Activated CD4-positive, alpha-beta T cell treated with anti-CD3 and anti-CD28 coated beads, Interleukin-2, amount 50 U/mL, for 48 hours (primary cell): ENCODE measurements at places on chromosomes 16 and 17.

GRCh38 chr16:66489818-66490217 lies 60.1 kb downstream of the TK2 start:
- DNase-seq, result no peak

- DNase-seq, result no peak
These were observed 8.5 kb downstream of the ITGA3 start for GRCh38 chr17:50064253-50065001.

- no peak for DNase-seq
These were observed 93.3 kb downstream of the CMIP start for GRCh38 chr16:81537721-81538561.

- no peak for DNase-seq
These were observed 287.3 kb upstream of the MAF start for GRCh38 chr16:79887541-79888540.

DNA sequence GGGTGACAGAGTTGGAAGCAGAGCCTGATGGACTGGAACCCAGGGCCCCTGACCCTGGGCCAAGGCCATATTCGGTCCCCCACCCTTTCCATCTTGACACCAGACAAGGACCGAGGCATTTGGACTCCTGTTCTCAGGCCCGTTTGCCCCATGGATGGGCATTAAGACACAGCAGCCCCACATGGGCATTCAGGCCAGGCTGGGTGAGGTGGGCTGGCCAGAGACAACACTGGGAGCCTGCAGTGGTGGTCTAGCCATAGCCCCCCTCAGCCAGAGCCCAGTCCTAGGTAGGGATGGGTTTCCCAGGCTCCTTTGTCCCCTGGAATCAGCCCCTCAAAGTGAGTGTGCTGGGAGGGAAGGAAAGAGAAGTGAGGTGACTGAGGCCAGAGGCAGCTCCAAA lies 1.6 kb downstream of the PDK2 start:
- no peak for DNase-seq

DNA sequence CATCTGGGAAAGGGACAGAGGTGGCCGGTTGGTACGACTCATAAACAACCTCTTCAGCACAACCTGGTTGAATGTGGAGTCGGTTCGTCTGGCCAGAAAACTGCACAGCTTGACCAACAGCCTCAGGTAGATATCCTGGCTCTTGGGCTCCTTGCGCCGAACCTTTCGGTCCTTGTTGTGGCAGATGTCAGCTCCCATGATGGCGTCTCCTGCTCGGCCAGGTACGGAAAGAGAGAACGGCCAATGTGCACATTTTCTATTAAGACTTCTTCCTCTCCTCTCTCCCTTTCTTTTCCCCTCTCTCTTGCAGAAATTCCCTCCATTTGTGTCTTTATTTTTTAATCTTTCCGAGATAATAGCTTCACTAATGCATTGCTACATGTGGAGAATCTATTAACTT lies 41.8 kb upstream of the CNTNAP4 start:
- DNase-seq, result no peak

DNA sequence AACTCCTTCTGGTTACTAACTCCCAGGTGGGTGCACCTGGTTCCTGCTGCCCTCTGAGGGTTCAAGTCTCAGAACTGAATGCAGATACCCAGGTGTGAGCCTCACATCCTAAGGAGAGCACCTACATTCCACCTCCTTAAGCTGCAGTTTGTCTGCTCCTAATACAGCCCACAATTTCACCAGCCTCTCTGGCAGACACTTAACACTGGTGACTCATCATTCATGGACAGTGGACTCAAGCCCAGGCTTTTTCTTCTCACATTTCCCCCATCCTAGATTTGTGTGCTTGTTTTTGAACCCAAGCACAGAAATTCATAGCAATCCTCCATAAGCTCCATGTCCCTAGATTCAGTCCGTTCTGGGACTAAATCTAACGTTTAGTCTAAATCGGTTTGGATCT lies 7.0 kb upstream of the MAF start:
- no peak for DNase-seq

DNA sequence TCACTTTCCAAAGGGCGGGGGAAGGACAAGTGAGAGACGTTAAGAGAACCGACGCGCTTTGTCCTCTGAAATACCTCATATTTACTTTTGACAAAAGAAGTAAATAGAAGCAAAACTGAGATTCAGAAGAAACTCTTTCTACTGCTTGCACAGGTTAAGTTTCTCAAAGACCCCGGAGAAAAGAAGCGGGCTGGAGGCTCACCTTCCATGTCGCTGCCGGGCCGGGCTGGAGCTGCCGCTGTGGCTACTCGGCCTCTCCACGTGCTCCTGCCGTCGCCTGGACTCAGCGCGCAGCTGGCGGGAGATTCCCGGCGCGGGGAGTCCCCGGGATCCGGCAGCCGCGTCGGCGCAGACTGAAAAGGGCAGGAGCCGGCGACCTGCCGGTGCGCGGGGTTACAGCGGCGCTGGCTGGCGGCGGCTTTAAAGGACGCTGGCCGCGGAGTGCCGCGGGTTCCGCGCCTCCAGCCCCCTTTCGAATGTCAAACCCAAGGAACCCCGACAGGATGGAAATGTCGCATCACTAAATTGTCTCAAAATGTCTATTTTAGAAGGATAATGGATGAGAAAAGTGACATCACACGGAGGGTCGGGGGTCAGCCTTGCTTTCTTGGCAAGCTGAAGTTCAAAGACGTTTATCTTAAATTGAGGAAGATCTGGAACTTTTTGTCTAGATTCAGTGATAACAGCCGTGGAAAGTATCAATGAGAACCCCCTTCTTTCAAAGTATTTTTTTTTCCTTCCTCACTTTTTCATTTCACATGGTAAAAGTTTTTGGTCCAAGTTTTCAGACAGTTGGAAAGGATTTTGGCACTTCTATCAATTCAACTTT lies at the start of gene IKZF3:
Gene IKZF3 (minus strand): TSS at position 395 of the 829 bp plus-strand sequence. CDS start 186 bp downstream, at position 209.
- peak; percentile 89 for DNase-seq

- no peak for DNase-seq
These were observed 129.9 kb upstream of the ZFHX3 start for GRCh38 chr16:73177729-73178295.

DNA sequence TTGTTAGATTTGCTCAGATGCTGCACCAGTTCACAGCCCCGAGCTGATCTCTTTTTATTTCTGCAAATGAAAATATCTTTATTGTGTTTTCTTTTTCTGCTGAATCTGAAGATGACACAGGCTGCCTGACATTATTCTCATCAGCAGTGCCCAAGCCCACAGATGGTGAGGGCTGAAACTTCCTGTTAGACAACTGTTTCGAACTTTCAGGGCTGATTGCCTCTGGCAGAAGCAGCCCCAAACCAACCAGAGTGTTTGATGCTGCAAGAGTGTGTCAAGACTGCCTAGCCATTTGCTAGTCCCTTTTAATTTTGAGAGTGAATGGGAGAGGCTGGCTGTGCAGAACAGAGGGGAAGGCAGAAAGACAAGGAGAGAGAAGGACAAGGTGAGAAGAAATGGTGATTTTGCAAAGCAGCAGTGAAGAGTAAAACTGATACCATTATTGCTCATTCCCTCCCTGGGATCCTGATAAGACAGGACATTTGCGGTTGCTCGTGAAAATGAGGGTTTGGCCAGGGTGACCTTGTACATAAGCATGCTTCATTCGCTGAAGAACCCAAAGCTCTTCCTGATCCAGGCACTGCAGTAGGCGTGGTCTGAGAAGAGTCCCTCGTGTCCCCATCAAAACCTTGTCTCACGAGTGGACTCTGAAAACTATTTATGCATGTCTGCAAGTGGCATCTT lies 77.2 kb downstream of the TMEM114 start:
- DNase-seq, result no peak

DNA sequence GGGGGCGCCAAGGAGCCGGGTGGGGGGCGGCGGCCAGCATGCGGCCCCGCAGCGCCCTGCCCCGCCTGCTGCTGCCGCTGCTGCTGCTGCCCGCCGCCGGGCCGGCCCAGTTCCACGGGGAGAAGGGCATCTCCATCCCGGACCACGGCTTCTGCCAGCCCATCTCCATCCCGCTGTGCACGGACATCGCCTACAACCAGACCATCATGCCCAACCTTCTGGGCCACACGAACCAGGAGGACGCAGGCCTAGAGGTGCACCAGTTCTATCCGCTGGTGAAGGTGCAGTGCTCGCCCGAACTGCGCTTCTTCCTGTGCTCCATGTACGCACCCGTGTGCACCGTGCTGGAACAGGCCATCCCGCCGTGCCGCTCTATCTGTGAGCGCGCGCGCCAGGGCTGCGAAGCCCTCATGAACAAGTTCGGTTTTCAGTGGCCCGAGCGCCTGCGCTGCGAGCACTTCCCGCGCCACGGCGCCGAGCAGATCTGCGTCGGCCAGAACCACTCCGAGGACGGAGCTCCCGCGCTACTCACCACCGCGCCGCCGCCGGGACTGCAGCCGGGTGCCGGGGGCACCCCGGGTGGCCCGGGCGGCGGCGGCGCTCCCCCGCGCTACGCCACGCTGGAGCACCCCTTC lies 484 bp downstream of the FZD2 start:
- DNase-seq, result peak; percentile 41

- no peak for DNase-seq
These were observed 38.2 kb upstream of the NUDT7 start for GRCh38 chr16:77684181-77684526.

DNA sequence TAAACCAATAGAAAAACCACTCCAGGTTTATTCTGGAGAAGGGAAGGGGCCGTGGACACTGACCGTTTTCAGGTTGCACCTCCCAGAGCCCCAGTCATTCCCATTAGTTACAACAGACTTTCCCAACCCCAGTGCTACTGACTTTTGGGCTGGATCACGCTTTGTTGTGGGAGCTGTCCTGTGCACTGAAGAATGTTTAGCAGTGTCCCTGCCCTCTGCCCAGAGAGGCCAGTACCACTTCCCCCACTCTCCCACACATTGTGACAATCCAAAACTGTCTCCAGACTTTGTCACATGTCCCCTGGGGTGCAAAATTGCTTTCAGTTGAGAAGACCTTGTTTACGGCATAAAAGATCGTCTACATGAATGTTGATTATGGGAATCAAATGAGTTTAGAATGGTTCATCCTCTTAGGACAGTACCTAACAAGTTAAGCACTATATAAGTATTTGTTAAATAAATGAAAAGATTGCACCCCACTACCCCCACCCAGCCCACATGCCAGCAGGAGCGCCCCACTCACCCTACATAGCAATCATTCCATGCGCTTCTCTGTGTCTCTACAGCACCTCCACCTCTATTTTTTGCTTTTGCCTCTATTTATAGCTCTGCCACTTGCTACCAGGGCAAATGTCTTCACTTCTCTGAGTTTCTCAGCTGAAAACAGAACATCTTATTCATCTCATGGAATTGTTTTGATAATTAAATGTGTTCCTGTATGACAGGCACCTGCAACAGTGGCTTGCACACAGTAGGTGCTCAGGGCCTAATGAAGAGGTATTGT lies 104.9 kb downstream of the AXIN2 start:
- no peak for DNase-seq

DNA sequence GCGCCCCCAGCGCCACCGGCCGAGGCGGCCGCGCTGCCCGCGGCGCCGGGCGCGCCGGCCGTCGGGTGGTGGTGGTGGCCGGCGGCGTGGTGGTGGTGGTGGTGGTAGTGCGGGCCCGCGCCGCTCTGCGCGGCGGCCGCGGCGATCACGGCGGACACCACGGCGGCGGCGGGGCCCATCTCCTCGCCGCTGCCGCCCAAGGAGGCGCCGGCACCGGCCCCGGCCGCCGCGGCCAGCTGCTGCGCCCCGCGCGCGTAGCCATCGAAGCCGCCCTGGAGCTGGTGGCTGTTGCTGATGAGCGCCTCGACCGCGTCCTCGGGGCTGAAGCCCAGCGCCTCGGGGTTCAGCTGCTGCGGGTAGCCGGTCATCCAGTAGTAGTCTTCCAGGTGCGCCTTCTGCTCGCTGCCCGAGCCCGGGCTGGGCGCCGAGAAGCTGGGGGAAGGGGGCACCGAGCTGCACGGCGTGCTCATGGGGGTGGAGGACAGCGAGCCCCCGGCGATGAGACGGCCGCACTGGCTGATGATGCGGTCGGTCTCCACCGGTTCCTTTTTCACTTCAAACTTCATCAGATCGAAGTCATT lies 1.2 kb downstream of the MAF start:
- DNase-seq, result peak; percentile 39

GRCh38 chr16:88558457-88559442 lies 11.5 kb upstream of the ZC3H18 start:
- no peak for DNase-seq

DNA sequence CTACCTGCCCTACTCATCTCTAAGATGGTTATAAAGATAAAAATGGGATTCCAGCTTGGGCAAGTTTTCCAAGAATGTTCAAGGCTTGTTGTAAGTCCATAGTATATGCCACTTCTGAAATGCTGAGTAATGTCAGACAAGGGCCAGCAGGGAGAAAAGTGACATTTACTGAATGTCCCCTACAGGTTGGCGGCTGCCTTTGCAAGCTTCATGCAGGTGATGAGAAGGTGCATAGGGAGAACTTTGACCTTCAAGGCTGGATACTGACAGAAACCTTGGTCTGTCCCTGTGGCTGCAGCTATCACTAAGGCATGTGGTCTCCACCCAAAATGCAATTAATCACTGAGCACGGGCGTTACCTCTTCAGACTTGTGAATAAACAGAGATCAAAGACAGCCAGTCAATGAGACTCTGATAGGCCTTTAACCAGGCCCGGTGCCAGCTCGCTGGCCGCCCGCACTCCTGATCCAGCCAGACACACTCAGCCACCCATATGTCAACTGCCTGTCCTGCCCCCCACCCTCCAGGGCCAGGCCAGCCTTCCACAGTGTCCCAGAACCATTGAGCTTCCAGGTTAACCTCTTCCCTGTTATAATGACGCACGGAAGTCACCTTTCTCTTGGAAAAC lies 26.8 kb upstream of the AXIN2 start:
- DNase-seq, result no peak

- no peak for DNase-seq
These were observed 175.5 kb downstream of the CYB561 start for GRCh38 chr17:63270610-63271009.

DNA sequence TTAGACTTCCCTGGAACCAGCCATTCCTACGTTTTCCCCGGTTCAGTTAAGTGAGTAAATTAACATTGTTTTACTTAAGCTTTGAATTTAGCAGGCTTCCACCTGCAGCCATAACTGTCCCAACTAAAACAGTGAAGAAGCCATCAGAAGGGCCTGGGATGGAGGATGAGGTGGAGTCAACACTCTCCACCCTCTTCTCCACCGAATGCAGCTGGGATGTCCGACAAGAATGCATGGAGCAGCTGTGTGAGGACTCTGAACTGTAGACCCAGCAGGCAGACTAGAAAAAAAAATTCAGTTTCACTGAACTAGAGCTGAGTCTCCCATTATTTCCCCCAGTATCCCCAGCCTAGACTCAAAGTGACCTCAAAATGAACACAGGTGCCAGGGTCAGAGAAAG lies 114.8 kb downstream of the C16orf95 start:
- DNase-seq, result no peak

DNA sequence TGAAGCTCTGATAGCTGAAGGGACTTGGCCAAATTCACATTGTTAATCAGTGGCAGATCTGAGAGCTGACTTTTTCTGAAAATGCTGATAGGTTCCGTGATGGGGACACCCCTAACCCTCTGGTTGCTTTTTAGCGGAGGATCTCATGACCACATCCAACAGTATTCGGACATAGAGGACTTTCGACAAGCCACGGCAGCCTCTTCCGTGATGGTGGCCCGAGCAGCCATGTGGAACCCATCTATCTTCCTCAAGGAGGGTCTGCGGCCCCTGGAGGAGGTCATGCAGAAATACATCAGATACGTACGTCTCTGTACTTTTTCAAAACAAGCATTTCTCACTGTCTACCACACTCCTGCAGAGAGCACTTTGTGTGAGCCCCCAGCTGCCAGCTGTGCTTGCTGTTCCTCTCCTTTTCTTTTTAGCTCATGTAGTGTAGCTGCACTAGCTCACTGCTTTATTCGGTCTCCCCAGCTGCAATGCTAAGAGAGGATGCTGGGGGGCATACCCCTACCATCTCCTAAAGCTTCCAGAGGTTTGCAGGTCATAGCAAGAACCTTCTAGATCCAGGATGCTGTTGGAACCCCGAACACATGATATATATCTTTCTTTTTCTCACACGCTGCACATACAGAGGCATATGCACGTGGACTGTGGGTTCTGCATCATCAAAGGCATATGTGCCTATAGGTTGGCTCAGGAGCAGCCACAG lies 14.2 kb upstream of the NFATC3 start:
- DNase-seq, result no peak
